Stimulated activated CD8-positive, alpha-beta memory T cell treated with anti-CD3 and anti-CD28 coated beads, Interleukin-2, amount 100 ng/mL, for 1 hour (primary cell): ENCODE measurements at places on chromosomes 7 and 10.

GRCh38 chr7:50273870-50274269 is 30.6 kb upstream of the IKZF1 start:
- DNase-seq = no peak

DNA sequence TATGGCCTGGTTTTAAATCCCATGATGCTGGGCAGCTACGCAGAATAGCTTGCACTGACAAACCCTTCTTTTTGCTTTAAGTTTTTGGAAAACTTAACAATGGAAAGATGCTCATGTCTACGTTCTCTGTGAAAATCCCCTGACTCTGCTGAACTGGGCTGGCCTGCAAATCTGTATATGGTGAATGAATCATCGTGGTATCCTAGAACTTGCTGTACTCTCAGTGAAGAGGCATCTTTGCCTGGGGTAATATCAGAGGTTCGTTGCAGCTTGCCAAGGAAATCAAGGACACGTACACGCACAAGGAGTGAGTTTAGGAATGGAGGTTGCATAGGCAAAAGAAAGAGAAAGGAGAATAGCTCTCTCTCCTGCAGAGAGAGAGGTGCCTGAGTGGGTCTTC is 382.0 kb upstream of the ADARB2 start:
- DNase-seq = no peak

DNA sequence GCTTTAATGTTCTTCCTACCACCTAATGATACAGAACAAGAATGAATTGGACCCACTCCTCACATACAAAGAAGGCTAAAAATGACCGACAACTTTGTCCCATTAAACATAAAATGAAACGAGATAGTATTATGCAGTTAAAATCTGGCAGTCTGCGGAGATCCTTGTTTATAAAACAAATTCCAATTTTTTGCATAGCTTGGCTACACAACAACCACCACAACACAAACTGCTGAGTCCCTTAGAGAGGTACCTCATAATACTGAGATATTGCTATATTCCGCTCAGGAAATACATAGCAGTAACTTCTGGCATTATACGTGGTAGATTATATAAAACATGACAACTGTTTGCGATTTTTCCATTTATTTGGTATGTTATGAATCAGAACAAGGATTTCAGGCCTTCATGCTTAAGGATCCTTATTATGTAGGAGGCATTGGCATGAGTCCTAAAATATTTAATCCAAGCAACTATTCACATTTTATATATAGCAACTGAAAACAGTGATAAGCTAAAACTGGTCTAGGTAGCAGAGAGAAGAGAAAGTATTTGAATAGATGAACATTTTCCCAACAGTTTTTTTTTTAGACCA is 96.0 kb downstream of the ANK3 start:
- DNase-seq = no peak

DNA sequence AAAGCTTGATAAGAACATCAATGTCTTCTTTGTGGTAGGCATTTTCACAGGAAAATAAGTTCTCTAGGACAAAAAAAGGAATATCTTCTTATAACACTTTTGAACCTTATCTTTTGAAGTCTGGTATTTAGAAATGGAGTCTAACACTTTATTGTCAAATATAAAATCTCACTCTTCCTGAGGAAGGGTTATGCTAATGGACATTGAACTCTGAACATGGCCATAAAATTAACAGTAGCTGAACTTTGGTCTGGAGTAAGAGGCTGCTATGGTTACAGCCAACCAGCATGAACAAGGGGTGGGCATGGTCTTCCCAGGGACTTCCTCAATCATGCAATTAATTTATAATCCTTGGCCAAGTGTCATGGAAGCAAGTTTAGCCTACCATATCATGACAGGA is at the start of gene CLRN3:
Gene CLRN3, minus strand, starts transcription at position 199 of the 400 bp plus-strand sequence. Its CDS starts 157 bp downstream, at position 42.
- no peak for DNase-seq

- no peak for DNase-seq
Measured at GRCh38 chr10:91289305-91289704, 68.8 kb downstream of the PCGF5 start.

- DNase-seq = no peak
Measured at GRCh38 chr7:141976524-141977245, 3.1 kb upstream of the TAS2R38 start.

DNA sequence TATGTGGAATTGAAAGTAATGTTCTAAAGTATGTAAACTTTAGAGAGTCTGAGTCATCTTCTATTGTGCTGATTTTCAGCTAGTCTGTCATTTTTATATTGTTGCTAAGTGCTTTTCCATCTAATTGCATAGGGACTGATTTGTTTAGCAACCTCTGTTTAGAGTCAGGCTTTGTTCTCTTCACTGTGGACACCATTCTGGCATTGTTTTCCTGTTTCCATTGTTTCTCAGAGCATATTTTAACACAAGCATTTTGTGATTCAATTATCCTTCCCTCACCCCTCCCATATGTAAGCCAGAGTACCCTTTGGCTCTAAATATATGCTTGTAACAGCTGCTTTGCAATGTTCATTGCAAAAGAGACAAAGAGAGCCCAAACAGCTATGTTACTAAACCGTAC is 748.4 kb upstream of the PHF14 start:
- no peak for DNase-seq

DNA sequence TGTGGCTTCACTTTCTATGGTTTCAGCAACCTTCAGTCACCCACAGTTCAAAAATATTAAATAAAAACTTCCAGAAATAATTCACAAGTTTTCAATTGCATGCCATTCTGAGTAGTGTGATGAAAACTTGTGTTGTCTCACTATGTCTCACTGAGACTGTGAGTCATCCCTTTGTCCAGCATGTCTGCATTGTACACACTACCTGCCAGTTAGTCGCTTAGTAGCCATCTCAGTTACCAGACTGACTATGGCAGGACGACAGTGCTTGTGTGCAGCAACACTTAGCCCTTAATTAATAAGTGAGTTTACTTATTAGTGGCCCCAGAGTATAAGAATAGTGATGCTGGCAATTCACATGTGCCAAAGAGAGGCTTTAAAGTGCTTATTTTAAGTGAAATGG is 22.5 kb downstream of the CCDC186 start:
- no peak for DNase-seq

DNA sequence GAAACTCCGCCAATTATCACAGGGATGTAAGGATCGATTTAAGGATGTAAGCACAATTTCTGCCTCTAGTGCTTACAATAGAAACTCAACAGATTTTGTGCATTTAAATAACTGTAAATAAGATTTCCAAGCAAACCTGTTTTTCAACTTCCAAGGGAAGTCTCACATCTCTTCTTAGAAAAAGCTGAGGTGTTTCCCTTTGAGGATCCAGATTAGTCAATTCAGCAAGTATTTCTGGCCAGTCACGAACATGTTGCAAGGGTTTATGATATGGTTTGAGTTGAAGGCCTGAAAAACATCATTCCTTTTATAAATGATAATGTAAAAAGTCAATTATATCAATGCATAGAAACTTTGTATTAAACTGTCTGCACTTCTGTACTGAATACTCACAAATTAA is 23.9 kb downstream of the KRIT1 start:
- DNase-seq = no peak

DNA sequence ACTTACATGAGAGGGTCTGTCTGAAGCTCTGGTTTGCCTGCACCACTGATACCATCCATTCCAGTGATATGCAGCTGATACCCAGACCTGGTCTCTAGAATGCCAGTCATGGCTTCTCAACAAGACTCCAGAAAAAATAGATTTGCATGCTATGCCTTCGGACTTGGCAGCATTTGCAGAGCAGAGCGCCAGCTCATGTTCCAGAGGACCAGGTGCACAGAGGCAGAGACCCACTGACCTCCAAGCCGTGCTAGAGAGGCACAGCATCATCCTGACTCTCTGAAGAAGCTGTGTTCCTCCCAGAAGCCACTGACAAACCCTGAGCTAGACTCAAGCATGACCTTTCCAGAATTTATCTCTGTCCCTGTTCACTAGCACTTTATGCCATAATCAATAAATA is 6.9 kb upstream of the PRKAG2 start:
- DNase-seq = no peak

DNA sequence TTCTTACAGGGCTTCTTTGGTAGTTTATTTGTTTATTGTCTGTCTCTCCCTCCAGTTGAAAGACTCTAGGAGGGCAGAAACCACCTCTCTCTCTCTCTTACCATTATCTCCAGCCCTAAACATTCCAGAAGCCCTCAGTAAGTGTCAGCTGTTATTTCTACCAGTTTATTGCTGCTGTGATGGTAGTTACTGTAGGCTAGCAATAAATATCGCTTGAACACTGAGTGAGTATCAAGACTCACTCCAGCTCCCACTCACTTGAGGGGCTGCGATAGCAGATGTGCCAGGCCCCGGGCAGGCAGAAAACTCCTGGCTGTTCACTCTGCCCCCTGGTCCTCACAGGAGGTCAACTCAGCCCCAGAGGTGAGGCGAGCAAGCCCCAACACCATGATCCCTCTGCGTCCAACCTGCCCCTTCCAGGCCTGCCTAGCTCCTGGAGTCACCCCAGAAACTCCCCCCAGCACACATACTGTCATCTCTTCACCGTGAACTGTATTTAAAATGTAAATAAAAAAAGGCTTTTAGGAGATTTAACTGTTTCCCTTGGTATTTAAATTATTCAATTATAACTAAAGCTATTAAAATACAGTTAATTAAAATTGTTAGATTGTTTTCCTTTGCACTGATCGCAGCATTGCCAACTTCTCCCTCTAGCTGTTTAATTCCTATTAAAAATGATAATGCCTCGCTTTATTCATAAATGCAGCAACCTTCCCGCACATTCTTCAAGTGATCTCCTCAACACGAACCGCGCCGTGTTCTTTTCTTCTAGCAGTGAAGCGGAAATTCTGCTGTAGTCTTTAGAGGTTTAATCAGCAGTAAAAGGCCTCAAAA is 321.1 kb upstream of the ZMIZ1 start:
- DNase-seq = no peak

DNA sequence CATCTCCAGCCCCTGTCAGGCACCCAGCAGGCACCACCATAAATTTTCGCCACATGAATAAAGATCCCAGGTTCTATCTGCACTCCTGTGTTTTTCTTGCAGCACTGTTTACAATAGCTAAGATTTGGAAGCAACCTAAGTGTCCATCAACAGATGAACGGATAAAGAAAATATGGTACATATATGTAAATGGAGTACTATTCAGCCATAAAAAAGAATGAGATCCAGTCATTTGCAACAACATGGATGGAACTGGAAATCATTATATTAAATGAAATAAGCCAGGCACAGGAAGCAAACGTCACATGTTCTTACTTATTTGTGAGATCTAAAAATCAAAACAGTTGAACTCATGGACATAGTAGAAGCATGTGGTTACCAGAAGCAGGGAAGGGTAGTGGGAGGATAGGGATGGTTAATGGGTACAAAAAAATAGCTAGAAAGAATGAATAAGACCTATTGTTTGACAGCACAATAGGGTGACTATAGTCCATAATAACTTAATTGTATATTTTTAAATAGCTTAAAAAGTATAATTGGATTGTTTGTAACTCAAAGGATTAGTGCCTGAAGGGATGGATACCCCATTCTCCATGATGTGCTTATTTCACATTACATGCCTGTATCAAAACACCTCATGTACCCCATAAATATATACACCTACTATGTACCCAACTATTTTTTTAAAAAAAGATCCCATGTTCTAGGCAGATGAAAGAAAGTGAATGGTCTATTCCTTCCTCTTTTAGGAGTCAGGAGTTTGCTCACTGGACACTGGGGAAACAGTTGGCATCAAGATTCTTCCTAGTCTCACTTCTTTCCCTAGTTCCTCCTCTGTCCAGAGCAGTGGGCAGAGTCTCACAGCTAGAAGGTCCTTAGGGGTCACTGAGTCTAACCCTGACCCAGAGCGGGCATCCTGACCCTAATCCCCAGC is 1.0 kb upstream of the NPFFR1 start:
- DNase-seq = no peak

- no peak for DNase-seq
Measured at GRCh38 chr7:26100406-26101339, 51.3 kb upstream of the NFE2L3 start.

DNA sequence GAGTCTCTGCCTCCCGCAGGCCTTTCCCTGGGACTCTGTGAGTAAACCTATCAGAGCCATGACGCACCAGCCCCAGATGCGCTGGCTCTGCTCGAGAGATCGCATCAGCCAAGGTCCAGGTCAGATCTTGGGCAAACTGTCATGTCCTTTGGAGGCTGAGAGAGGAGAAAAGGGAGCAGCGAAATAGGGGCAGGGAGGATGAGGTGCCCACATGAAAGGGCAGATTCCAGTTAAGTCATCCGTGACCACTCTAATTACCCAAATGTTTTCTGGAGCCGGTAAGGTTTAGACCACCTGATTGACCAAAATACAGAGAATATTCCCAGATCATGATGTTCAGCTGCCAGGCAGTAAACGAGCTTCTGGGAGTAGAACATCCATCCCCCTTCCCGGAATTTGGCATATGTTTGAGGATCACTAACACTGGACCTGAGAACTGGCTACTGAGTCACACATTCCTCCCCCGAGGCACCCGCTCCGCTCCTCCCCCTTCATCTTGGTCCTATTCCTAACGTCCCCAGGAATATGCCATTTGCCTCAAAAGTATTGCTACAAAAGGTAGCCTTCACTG is 88.0 kb downstream of the FGFR2 start:
- no peak for DNase-seq

DNA sequence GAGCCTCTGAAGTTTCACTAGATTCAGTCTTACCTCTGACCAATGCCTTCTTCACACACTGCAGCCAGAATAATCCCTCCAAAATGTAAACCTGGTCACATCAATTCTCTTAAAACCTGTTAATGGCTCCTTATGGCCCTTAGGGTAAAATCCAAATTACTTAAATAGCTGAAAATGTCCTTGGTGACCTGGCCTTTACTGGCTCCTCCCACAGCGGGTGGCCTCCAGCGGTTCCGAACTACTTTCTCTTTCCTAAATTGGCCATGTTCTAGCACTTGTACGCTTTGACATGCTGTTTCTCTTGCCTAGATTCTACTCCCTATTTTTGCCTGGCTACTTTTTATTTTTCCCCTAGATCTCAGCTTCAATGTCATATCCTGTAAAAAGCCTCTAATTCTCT is 36.1 kb downstream of the AGK start:
- no peak for DNase-seq

GRCh38 chr7:2468227-2468626 is 8.0 kb downstream of the GRIFIN start:
- DNase-seq = no peak

DNA sequence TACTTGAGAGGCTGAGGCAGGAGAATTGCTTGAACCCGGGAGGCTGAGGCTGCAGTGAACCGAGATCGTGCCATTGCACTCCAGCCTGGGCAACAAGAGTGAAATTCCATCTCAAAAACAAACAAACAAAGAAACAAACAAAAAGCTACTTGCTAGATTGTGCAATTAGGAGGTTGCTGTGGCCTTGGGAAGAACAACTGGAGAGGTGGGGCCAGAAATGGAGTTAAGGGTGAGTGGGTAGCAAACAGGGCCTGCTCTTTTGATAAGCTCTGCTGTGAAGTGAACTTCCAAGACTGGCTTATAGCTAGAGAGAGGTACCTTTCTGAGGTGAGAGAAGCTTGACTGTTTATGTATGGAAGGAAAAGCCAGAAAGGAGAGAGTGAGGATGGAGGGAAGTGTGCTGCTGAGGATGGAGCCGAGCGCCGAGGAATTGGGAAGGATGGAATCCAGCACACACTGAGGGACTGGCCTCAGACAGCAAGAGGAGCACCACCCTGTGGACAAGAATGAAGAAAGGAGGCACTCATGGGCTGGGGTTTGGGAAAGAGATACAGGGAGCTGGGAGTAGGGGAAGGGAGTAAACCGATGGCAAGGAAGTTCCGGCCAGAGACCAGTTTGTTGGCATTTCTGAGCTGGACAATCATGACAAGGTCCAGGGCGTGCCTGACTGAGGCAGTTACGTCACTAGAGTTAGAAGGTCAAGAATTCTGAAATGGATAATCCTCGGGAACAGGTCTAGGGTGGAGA is 7.0 kb upstream of the RPEL1 start:
- DNase-seq = no peak

GRCh38 chr7:77729574-77730348 is 33.5 kb downstream of the RSBN1L start:
- no peak for DNase-seq

- DNase-seq = no peak
Measured at GRCh38 chr10:68153473-68154210, 44.4 kb downstream of the MYPN start.
